ENCODE measurements at places on chromosomes 2 and 18. TPM values are rescaled to one million over a fixed set of nuclear protein-coding genes. Genes with fewer than 3 reads are reported as not detected.

Gene POTEC
- not detected for total RNA-seq

Gene LMAN2L
- 23.0 TPM for total RNA-seq

Gene SLC40A1
- 78.4 TPM for total RNA-seq

Gene UGT1A10
- not detected for total RNA-seq

Gene CHST9
- total RNA-seq, result 9.8 TPM

Gene WDR75
- 28.3 TPM for total RNA-seq

Gene VIT
- total RNA-seq, result not detected

Gene B4GALT6
- total RNA-seq, result 4.2 TPM

Gene PDE11A
- total RNA-seq, result 0.82 TPM

Gene GPR35
- total RNA-seq, result 6.7 TPM

- no peak overlapping the region for H3K4me3 ChIP-seq
- no peak for DNase-seq
- no peaks in the 10 kb centered on the region for H3K27me3 ChIP-seq
- H3K27ac ChIP-seq, result no peak overlapping the region
- no peaks in the 10 kb centered on the region for H3K36me3 ChIP-seq
- no peaks in the 10 kb centered on the region for H3K4me1 ChIP-seq
Observed at GRCh38 chr2:133459590-133459989, 108.7 kb downstream of the NCKAP5 start.

DNA sequence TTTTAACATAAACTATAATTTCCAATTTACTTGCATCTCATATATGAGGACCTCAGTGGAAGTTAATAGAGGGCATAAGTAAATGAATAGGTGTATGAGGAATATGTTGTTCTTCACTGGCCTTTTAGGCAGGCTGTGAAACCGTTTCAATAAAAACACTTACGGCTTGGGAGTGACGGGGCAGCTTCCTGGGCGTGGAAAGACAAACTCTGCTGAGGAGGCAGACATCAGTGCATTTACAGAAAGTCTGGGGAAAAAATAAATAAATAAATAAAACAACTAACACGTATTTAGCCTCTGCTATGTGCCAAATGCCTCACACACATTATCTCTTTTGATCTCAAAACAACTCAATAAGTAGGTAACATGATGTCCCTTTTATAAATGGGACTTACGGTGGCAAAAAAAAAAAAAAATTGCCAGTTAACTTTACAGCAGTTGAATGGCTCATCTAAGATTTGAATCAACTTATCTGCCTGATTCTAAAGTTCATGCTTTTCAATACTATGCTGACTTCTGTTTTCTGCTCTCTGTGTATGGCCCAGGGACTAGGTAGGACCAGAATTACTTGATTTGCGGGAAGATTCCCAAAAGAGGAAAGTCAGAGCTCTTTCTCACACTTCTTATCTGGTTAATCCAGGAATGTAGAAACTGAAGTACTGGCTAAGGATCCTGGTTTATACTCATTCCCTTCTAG lies 77.5 kb upstream of the LRATD1 start:
- H3K27me3 ChIP-seq, result no peaks in the 10 kb centered on the region
- no peak overlapping the region for H3K4me3 ChIP-seq
- no peaks in the 10 kb centered on the region for H3K36me3 ChIP-seq
- no peaks in the 10 kb centered on the region for H3K4me1 ChIP-seq
- no peak for DNase-seq

- H3K36me3 ChIP-seq, result no peaks in the 10 kb centered on the region
- no peak overlapping the region for H3K4me3 ChIP-seq
- no peaks in the 10 kb centered on the region for H3K4me1 ChIP-seq
- H3K27me3 ChIP-seq, result no peaks in the 10 kb centered on the region
- DNase-seq, result peak; percentile 6
Observed at GRCh38 chr2:223297788-223298187, 245.8 kb downstream of the KCNE4 start.

- H3K4me1 ChIP-seq, result peaks cover 9% of the 10 kb centered on the region
- no peaks in the 10 kb centered on the region for H3K36me3 ChIP-seq
- no peak overlapping the region for H3K27ac ChIP-seq
Observed at GRCh38 chr18:75408554-75409506, 18.7 kb downstream of the SMIM21 start.

DNA sequence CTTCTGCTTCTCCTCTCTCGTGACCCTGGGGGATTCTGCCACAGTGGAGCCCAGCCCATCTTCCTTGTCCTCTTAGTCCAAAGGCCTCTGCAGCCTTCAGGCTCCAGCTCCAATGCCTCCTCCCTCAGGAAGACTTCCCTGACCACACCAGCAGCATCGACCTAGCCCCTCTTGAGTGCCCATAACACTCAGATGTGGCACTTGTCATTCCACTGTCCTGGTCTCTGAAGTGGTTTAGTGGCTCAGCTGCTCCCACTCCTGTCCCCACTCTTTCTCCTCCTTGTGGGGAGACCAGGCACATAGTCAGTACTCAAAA lies 97.5 kb downstream of the STPG4 start:
- H3K4me3 ChIP-seq, result no peak overlapping the region
- H3K27ac ChIP-seq, result peak overlapping the region; percentile 20
- no peak for DNase-seq

DNA sequence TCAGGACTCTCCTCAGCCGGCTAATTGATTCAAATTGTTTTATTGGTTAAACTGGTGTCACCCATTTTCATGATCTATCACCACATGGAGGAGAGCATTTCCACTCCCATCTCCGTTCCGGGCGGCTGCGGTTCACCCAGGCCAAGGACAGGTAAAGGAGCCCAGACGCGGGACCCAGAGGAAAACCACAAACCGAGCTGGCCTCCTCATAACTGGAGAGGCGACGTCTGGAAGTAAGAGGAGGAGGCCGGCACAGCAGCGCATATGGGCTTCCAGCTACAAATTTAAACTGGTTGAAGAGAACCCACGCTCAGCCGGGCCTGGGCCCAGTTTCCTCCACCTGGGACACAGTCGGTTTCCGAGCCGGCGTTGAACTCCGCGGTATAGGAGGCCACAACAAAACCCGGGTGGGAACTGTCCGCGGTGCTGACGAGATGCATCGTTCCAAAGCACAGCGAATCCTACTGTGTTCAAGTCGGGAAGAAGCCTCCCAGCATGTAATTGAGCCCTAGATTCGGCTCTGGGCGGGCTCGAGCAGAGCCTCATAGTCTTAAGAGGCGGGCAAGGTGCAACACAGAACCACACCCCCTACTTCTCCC lies 3.0 kb upstream of the SKOR2 start:
- no peak overlapping the region for H3K27ac ChIP-seq
- H3K36me3 ChIP-seq, result no peaks in the 10 kb centered on the region
- no peaks in the 10 kb centered on the region for H3K4me1 ChIP-seq
- no peak overlapping the region for H3K4me3 ChIP-seq

- H3K36me3 ChIP-seq, result peaks cover 5% of the 10 kb centered on the region
- DNase-seq, result no peak
- H3K27ac ChIP-seq, result no peak overlapping the region
- H3K4me1 ChIP-seq, result peaks cover 10% of the 10 kb centered on the region
- H3K4me3 ChIP-seq, result no peak overlapping the region
Observed at GRCh38 chr18:41966943-41967342, 11.9 kb downstream of the PIK3C3 start.

GRCh38 chr2:47017541-47017940 lies 101.9 kb upstream of the MCFD2 start:
- no peak overlapping the region for H3K27ac ChIP-seq
- H3K4me1 ChIP-seq, result peaks cover 15% of the 10 kb centered on the region
- no peaks in the 10 kb centered on the region for H3K27me3 ChIP-seq
- no peak overlapping the region for H3K4me3 ChIP-seq
- DNase-seq, result no peak

DNA sequence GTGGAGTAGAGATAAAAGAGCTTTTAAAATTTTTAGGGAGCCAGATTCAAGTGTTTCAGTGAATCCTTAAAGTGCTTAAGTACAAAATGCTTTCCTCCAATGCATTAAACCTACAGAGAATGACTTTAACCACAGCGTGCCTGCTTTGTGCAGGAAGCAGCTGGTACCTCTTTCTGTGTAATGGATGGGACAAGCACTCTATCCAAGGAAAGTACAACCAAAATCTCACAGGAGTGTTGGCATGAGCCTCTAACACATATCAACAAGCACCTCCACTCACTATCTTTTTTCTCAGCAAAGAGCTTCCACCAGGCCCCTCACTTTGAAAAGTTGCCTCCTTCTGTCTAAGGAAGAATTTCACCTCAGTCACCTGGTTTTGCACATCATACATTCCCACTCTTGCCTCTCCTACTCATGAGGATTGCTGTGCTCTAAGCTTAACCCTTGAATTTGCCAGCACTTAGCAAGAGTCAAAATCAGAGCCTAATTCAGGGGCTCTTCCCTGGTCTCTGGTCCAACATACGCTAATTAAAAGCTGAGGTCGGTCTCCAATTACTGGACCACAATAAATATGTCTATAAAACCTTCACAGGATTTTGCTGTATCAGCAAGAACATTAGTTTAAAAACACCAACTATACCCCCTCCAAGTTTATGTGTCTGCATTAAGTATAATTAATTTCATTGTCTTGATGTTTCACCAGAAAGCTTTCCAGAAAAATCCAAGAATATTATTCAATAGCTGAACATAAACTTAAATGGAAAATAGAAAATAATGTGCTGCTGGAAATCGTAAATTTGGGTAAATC lies 68.9 kb downstream of the ZNF521 start:
- no peaks in the 10 kb centered on the region for H3K27me3 ChIP-seq
- H3K36me3 ChIP-seq, result no peaks in the 10 kb centered on the region
- no peak overlapping the region for H3K4me3 ChIP-seq
- H3K4me1 ChIP-seq, result no peaks in the 10 kb centered on the region
- DNase-seq, result no peak
- no peak overlapping the region for H3K27ac ChIP-seq

GRCh38 chr2:216765761-216766262 lies 70.5 kb upstream of the IGFBP5 start:
- no peaks in the 10 kb centered on the region for H3K27me3 ChIP-seq
- H3K36me3 ChIP-seq, result no peaks in the 10 kb centered on the region
- H3K4me1 ChIP-seq, result no peaks in the 10 kb centered on the region
- no peak overlapping the region for H3K27ac ChIP-seq

GRCh38 chr2:203018181-203018580 lies 3.5 kb downstream of the NBEAL1 start:
- no peaks in the 10 kb centered on the region for H3K36me3 ChIP-seq
- H3K27ac ChIP-seq, result no peak overlapping the region
- DNase-seq, result no peak
- no peaks in the 10 kb centered on the region for H3K27me3 ChIP-seq
- no peaks in the 10 kb centered on the region for H3K4me1 ChIP-seq

GRCh38 chr2:200736646-200737274 lies 75.0 kb upstream of the BZW1 start:
- no peak for DNase-seq
- H3K4me3 ChIP-seq, result no peak overlapping the region
- no peaks in the 10 kb centered on the region for H3K27me3 ChIP-seq
- no peak overlapping the region for H3K27ac ChIP-seq
- peaks cover 5% of the 10 kb centered on the region for H3K4me1 ChIP-seq

- H3K4me3 ChIP-seq, result no peak within 1 kb of the TSS
- no peak for DNase-seq
Observed at GRCh38 chr2:100142393-100142792, at the start of gene AFF3. TSS of gene AFF3 (minus strand) at chr2:100142590. CDS start at chr2:100104454, 38,136 bp downstream.

GRCh38 chr2:56286936-56287335 lies 103.1 kb downstream of the CCDC85A start:
- no peaks in the 10 kb centered on the region for H3K36me3 ChIP-seq
- no peak for DNase-seq
- H3K4me1 ChIP-seq, result no peaks in the 10 kb centered on the region
- H3K27me3 ChIP-seq, result no peaks in the 10 kb centered on the region

GRCh38 chr2:175353275-175353674 lies 171.8 kb upstream of the ATP5MC3 start:
- no peak overlapping the region for H3K27ac ChIP-seq
- H3K36me3 ChIP-seq, result no peaks in the 10 kb centered on the region
- no peaks in the 10 kb centered on the region for H3K27me3 ChIP-seq

- DNase-seq, result peak; percentile 84
- no peaks in the 10 kb centered on the region for H3K27me3 ChIP-seq
- no peaks in the 10 kb centered on the region for H3K36me3 ChIP-seq
- no peaks in the 10 kb centered on the region for H3K4me1 ChIP-seq
Observed at GRCh38 chr2:29293830-29294438, 178.7 kb downstream of the CLIP4 start.

- no peaks in the 10 kb centered on the region for H3K27me3 ChIP-seq
- no peak overlapping the region for H3K4me3 ChIP-seq
- H3K36me3 ChIP-seq, result no peaks in the 10 kb centered on the region
- DNase-seq, result no peak
Observed at GRCh38 chr18:29969876-29970275, 1072.7 kb downstream of the DSC3 start.

DNA sequence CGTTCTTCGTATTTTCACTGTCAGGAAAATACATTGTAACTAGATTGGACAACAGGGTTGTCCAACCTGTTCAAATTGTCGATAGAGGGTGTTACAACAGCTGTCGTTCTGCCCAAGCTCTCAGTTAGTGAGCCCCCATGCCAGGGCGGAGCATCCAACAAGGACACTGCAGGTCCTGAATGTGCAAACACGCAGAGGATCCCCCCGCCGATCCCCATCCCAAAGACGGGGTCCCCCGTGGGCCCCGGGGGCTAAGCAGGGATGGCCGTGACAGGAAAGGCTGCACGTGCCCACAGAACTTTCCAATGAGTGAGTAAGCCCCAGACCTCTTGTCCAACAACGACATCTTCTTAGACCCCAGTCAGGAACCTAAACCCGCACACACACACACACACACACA lies 140.8 kb downstream of the PXDN start:
- no peaks in the 10 kb centered on the region for H3K27me3 ChIP-seq
- H3K4me1 ChIP-seq, result peaks cover 11% of the 10 kb centered on the region
- DNase-seq, result peak; percentile 57
- H3K4me3 ChIP-seq, result no peak overlapping the region
- H3K36me3 ChIP-seq, result no peaks in the 10 kb centered on the region

DNA sequence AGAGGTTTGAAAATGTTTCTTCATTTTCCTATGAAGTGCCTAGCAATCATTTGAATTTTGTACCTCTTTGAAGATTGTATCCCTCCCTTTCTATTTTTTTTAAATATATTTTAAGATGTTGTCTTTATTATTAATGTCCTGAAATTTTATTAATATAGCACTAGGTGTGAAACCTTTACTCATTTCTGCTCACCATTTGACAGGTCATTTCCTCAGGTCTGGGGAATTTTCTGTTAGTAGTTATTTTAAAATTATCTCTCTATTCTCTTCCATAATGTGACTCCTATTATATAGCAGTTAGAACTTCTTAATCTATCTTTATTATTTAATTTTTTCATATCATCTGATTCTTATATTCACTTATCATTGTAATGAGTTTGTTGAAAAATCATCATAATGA lies 1038.6 kb upstream of the SLC39A10 start:
- H3K27ac ChIP-seq, result no peak overlapping the region
- no peaks in the 10 kb centered on the region for H3K27me3 ChIP-seq
- H3K4me3 ChIP-seq, result no peak overlapping the region
- H3K36me3 ChIP-seq, result no peaks in the 10 kb centered on the region
- H3K4me1 ChIP-seq, result no peaks in the 10 kb centered on the region
